Tracheal epithelial cell (primary cell): ENCODE measurements at places on chromosomes 12 and 14. TPM values are rescaled to one million over a fixed set of nuclear protein-coding genes. Genes with fewer than 3 reads are reported as not detected.

The TMCC3 gene
- total RNA-seq: 7.2 and 24.3 TPM in 2 replicates

The ZNF385A gene
- total RNA-seq: 21.3 and 23.4 TPM in 2 replicates

The TMEM132D gene
- total RNA-seq: 0.24 TPM in 1 of 2 replicates, not detected in the other

The KRT73 gene
- not detected in 2 replicates for total RNA-seq

The FAM186B gene
- under 0.01 and 0.48 TPM in 2 replicates for total RNA-seq

The TMEM179 gene
- total RNA-seq: not detected in 2 replicates

The SERPINA9 gene
- total RNA-seq: not detected in 2 replicates

The OASL gene
- total RNA-seq: 1.1 and 1.7 TPM in 2 replicates

The PARP2 gene
- total RNA-seq: 2.6 and 4.1 TPM in 2 replicates

The MSRB3 gene
- total RNA-seq: 1.7 and 5.8 TPM in 2 replicates

The DNAI7 gene
- total RNA-seq: not detected in 2 replicates

The MIP gene
- total RNA-seq: not detected in 2 replicates

The CMTM5 gene
- total RNA-seq: not detected in 2 replicates

The WIF1 gene
- total RNA-seq: not detected in 2 replicates

The DDX47 gene
- total RNA-seq: 72.7 and 110 TPM in 2 replicates

The NEMF gene
- total RNA-seq: 36.4 and 55.2 TPM in 2 replicates

The LRTM2 gene
- total RNA-seq: not detected in 2 replicates

The FOXA1 gene
- total RNA-seq: 2.9 and 4.9 TPM in 2 replicates

The TEX22 gene
- total RNA-seq: under 0.01 and 0.21 TPM in 2 replicates

The ADCY6 gene
- 12.8 and 20.7 TPM in 2 replicates for total RNA-seq

The LHX5 gene
- 0.21 and 0.24 TPM in 2 replicates for total RNA-seq

The KLRB1 gene
- not detected in 2 replicates for total RNA-seq

The NDRG2 gene
- 11.8 and 13.2 TPM in 2 replicates for total RNA-seq

The ADAM21 gene
- total RNA-seq: 0.48 and 0.64 TPM in 2 replicates

The CCDC175 gene
- not detected in 2 replicates for total RNA-seq

The SETD1B gene
- 1.4 and 2.3 TPM in 2 replicates for total RNA-seq

The WNK1 gene
- total RNA-seq: 72.8 and 99.3 TPM in 2 replicates

The C12orf56 gene
- total RNA-seq: 0.85 and 0.96 TPM in 2 replicates

The RNFT2 gene
- total RNA-seq: under 0.01 and 0.72 TPM in 2 replicates

The TMPRSS12 gene
- not detected in 2 replicates for total RNA-seq

The NCKAP5L gene
- 3.8 and 4.1 TPM in 2 replicates for total RNA-seq

The ACRBP gene
- total RNA-seq: not detected in 2 replicates

The AQP6 gene
- total RNA-seq: not detected in 2 replicates

The KRT85 gene
- not detected in 2 replicates for total RNA-seq
